ENCODE measurements at places on chromosomes 1 and 21.

- no peak for DNase-seq
These were observed 9.6 kb upstream of the RFX5 start for GRCh38 chr1:151356696-151357095.

- no peak for DNase-seq
These were observed 264.6 kb downstream of the BARHL2 start for GRCh38 chr1:90452491-90452890.

DNA sequence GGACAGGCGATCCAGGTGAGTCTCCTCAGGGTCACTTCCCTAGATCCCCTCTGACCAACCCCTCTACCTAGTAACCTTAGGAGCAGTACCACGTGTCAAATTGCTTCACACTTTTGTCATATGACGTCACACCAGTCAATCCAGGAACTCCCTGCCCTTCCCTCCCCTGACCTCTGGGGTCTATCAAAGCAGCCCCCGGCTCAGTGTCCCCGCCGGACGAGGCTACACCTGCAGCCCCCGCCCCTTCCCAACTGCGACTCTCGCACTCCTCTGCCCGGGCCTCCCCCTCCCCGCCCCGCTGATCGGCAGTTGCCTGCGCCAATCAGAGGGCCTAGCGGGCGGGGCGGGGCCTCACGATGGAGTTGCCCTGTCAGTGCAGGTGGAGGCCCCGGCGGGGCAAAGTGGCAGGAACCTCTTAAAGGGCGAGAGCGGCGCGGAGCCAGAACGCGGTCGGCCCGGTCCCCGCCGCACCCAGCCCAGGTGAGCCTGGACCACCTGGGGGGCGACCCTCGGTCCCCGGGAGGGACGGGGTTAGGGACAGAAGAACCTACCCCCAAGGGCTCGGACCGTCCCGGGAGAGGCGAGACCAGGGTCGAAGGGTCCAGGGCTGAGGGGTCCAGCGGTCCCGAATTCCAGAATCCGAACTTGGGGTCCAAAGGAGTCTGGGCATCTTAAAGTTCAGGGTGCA is 27.5 kb upstream of the EPB41 start:
- DNase-seq: peak; percentile 93

GRCh38 chr21:32516756-32517649 is 68.3 kb downstream of the TCP10L start:
- peak; percentile 54 for DNase-seq

GRCh38 chr1:77407738-77408375 is 126.0 kb downstream of the AK5 start:
- DNase-seq: no peak

GRCh38 chr1:201404055-201404454 is 4.9 kb upstream of the LAD1 start:
- DNase-seq: no peak

GRCh38 chr1:147772570-147772969 is 12.2 kb upstream of the GJA5 start:
- no peak for DNase-seq

GRCh38 chr1:165501330-165501969 is 42.4 kb upstream of the LRRC52 start:
- DNase-seq: no peak

GRCh38 chr1:56215771-56216170 is 363.6 kb downstream of the PLPP3 start:
- DNase-seq: no peak

GRCh38 chr1:82492159-82492558 is 691.4 kb downstream of the ADGRL2 start:
- no peak for DNase-seq

DNA sequence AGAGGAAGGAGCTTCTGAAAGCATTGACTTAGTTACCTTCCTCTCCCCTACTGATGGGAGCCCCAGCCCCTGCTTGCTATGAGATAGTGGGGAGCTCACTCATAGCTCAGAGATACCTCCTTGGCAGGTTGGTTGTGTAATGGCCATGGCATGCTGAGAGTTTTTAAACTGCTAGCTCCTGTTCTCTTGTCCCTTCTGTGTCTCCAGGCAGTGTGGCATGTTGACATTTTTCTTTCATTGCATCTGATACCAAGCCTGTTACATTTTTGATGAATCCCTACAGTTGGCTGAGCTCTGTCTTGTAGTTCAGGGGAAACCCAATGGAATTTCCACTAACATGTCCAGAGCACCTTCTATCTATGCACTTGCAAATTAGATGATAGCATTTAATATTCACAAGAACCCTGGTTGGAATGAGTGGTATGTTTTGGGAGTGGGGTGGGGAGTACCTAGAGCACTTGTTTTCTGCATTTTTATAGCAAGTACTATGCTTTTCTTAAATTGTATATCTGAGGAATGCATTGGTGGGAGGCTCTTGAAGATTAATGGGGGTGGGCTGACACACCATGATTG is 39.1 kb upstream of the EFCAB14 start:
- no peak for DNase-seq

- DNase-seq: no peak
These were observed 403 bp upstream of the C1orf122 start for GRCh38 chr1:37807220-37807554.

DNA sequence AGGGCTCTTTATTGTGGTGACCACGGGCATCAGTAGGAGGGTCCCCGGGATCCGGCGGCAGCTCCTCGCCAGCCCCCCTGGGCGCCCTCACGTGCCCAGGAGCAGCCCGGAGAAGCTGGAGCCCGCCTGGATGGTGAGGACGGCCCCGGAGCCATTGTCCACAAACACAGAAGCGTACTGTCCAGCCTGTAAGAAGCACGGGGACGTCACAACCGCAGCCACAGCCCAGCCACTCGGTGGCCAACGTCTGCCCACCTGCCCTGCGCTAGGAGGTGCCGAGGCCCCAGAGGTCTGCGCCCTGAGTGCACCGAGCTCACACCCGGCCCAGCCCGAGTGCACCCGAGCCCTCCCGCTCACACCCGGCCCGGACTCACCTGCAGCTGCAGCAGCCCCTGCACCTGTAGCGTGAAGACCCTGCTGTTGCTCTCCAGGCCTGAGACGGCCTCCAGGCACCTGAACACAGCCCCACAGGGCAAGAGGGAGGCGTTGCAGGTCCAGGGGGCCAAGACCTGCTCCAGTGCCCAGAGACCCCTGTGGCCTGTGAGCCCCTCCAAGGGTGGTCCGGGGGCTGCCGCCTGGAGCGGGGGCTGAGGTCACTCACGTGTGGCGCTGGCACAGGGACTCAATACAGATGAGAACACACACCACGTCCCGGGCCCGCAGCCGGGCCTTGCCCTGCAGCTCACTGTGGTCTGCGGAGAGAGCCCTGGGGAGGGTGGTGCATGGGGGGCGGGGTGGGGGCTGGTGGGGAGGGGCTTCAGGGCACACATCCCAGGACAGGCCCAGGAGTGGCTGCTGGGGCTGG is 3.9 kb downstream of the C1QTNF12 start:
- no peak for DNase-seq

- DNase-seq: no peak
These were observed 125.2 kb upstream of the DPYD start for GRCh38 chr1:98045767-98046641.

GRCh38 chr1:170290991-170291390 is 145.2 kb downstream of the NTMT2 start:
- DNase-seq: no peak

DNA sequence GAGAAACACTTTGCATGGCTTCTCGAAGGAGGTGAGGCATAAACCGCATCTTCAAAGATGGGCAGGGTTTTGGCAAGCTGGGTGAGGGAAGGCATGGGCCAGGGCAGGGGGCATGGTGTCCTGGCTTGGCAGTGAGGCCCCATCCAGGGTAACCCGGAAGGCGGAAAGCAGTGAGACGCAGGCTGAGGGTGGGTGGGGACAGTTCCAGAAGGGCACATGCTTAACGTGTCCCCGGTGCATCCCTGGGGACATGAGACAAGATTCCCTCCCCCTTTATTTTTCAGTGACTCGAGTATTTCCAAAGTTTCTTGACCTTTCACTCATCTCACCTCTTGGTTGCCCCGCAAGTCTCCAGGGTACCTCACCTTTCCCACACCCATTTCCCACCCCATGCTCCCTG is 122.8 kb upstream of the SLC25A33 start:
- no peak for DNase-seq

DNA sequence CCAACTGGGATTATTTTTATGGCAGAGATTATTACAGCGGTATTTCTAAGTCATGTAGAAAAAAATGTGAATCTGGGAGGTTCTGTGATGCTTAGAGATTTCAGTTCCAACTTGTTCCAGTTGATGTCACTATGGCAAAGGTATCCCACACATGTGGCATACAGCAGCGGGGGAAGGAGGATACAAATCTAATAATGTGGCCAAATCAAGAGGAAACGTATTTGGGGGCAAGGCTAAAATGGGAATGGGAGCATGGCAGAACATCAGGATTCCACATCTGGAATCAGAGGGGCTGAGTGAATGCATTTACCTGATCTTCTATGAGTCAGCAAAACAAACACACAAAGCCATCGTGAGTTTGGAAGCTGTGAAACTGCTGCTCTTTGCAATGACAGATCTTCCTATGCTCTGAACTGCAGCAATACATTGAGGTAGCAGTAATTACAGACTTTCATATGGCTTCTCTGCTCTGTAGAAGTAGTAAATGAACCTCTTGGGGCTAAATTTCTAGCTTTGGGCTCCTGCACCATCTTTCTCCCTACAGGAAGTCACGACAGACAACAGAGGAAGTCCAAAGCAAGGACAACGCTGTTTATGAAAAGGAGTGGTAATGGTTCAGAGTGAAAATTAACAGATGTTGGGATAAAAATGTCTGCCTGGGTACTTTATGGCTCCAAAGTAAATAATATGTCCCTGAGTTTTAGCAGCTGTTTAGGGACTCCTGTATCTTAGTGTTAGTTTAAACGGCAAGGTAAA is 55.5 kb downstream of the GABPA start:
- DNase-seq: peak; percentile 42

DNA sequence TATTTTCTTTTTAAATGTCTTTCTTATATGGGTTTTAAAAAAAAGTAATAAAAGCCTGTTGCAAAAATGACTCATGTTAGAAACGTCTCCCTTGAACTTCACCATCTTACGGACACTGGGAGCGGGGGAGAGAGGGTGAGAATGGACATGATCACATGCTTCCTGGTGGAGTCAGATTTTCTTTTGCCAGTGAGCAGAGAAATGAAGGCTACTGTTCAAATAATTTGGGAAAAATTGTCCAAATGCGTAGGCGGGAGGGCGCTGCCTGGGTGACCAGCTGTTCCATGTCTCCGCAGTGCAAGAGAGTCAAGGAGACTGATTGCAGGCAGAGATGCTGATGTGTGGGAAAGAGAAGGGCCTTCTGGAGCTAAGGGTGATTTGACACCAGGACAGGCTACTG is 23.1 kb downstream of the EIF2D start:
- DNase-seq: peak; percentile 87

DNA sequence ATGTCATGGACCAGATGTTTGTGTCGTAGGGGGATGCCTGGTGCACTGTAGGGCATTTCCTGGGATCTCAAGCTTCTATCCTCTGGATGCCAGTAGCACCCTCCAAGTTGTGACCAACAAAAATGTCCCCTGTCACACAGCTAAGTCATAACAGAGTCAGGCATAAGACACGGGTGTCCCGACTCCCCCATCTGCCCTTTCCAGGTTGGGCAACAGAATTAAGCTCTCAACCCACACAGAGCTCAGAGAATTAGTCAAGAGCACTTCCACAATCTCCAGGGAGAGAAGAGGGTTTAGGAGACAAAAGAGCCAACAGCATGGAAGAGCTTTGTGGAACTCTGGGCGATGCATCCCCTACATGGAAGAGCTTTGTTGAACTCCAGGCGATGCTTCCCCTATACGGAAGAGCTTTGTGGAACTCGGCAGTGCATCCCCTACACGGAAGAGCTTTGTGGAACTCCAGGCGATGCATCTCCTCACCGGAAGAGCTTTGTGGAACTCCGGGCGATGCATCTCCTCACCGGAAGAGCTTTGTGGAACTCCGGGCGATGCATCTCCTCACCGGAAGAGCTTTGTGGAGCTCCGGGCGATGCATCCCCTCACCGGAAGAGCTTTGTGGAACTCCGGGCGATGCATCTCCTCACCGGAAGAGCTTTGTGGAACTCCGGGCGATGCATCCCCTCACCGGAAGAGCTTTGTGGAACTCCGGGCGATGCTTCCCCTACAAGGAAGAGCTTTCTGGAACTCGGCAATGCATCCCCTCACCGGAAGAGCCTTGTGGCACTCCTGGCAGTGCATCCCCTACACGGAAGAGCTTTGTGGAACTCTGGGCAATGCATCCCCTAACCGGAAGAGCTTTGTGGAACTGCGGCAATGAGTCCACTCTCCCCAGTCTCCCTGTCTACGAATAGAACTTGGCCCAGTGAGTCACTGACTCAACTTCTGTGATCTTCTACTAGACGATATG is 422.7 kb downstream of the KIF26B start:
- DNase-seq: no peak

DNA sequence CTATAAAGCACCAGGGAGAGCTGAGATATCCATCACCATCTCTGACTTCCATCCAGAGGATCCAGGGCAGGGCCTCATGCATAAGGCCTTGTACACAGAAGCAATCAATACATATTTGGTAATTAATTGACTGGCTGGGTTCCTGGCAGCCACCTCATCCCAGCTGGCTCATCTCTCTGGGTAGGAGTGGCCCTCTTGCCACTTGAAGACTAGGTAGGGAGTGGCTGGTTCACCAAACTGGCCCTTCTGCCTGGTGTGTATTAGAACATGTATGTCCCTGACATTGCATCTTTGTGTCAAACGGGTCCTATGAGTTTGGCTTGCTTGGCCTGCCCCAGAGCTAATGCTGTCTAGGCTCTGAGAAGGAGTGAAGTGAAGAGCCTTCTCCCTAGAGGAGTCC is 11.8 kb downstream of the NUAK2 start:
- no peak for DNase-seq

GRCh38 chr1:180945151-180945550 is 32.5 kb downstream of the KIAA1614 start:
- DNase-seq: no peak

DNA sequence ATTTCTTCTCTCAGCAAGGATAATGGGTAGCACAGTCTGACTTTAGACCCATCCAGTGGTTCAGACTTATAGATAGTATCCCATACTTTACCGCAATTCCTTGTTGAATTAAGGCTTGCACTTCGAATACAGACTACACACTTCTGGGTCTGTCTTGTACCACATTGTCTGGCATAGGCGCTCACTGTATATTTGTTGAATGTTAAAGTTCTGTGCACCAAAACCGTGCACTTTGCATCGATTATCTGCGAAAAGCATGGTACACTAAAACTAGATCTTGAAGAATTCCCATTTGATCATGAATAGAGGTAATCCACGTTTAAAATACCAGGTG is 556 bp upstream of the RYR2 start:
- no peak for DNase-seq

- DNase-seq: no peak
These were observed 3.6 kb upstream of the GNB1 start for GRCh38 chr1:1894354-1895059.

Data from HTR-8/SVneo (cell line).